Astrocyte of the cerebellum (primary cell): ENCODE measurements at places on chromosomes 12 and 14.
A peak's percentile ranks its signal among the peaks of the same experiment; 100 is the strongest.

- no peak for DNase-seq
Observed at GRCh38 chr14:34356264-34356654, 105.8 kb downstream of the SPTSSA start.

DNA sequence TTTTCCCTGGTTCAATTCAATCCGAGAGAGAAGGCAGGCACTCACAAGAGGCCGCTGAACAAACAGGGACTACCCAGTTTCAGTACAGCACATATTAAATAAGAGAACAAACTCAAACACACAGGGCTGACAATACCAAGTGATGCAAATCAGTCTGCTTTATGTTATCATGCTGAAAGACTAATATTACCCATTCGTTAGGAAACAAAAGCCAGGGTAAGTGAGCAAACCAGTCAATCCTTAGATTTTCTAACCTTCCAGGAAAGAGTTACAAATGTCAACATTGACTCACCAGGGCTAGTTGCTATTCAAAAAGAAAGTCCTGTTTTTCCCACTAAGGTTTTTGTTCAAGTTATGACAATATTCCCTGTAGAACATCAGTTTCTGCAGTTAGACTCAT lies 246.2 kb downstream of the C12orf42 start:
- no peak for DNase-seq

DNA sequence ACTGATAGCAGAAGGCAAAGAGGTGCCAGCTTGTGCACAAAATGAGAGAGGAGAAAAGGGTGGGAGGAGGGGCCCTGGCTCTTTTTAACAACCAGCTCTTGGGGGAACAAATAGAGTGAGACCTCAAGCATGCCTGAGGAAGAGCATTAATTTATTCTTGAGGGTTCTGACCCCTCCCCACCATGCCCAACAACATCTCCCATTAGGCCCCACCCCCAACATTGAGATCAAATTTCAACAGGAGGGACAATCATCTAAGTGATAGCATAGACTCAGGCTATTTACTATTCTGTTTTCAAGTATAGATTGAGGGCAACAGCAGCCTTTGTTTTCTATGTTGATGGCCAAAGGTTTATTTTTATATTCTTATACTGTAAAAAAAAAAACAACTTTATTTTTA lies 59.7 kb downstream of the FUT8 start:
- DNase-seq = no peak

GRCh38 chr12:8546591-8546990 lies 5.9 kb upstream of the CLEC4E start:
- DNase-seq = no peak

GRCh38 chr14:96212896-96213295 lies 8.3 kb downstream of the BDKRB2 start:
- no peak for DNase-seq

DNA sequence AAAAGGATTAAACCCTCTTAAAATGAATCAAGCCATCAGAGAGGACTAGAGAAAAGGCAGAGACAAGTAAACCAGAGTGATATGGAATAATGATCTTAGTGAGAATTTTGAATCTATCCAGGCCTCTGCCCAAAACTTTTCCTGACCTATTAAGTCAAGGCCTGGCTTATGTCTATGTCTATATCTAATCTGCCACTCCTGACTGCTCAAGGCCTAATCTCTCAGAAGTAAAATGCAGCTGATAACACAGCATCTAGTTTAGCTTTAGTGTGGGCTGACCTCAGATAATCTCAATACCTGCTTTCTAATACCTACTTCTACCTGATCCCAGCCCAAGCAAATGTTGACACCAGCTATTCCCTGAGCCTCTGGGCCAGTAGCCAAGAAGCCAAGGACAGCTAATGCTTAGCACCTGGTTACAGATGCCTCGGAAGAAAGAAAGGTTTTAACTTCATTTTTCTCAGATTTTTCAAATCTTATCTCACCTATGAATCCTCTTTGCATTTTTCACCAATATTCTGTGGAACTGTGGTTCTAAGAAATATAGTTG lies 1472.5 kb upstream of the SEL1L start:
- no peak for DNase-seq

GRCh38 chr12:94704452-94705306 lies 54.3 kb upstream of the TMCC3 start:
- DNase-seq = peak; percentile 57
